ENCODE measurements at places on chromosomes 5 and 9.

- DNase-seq = no peak
Observed at GRCh38 chr9:12874395-12874794, 99.6 kb downstream of the LURAP1L start.

- peak; percentile 76 for DNase-seq
Observed at GRCh38 chr9:89483592-89484474, 14.1 kb downstream of the SEMA4D start.

GRCh38 chr5:154801083-154801482, 45.9 kb downstream of the LARP1 start:
- DNase-seq = no peak

GRCh38 chr9:76652894-76653293, 111.3 kb upstream of the PCA3 start:
- DNase-seq = no peak

- DNase-seq = no peak
Observed at GRCh38 chr5:76831110-76831452, 12.3 kb downstream of the F2RL1 start.

DNA sequence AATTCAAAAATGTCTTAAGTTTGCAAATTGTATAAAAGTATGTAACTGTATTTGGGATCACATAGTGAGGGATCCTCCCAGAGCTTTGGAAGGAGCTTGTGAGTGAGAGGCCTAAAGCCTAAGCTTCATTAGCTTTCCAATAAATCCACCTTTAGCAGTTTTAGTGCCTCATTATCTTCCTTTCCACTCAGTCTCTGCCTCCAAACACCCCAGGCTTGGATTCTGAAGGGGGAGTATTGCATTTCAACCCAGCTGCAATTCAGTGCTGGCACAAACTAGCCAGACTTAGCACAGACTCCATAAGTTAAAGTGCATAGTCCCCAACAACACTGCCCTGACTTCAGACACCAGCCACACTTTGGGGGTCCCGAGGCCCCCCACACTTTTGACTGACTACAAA, 113.5 kb downstream of the SMARCA2 start:
- no peak for DNase-seq

DNA sequence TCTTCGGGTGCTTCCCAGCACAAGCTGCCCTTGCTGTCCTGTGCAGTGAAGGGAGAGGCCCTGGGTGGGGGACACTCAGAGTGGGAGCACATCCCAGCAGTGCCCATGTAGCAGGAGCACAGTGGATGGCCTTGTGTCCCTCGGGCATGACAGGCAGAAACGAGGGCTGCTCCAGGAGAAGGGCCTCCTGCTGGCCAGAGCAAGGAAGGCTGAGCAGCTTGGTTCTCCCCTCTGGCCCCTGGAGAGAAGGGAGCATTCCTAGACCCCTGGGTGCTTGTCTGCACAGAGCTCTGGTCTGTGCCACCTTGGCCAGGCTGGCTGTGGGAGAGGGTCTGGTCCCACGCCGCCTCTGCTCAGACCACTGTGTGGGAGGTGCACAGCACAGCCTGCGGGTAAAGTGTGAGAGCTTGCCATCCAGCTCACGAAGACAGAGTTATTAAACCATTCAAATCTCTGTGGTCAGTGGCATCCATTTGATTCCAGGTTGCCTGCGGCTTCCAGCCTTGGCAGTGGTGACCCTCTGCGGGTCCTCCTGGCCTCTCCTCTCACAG, 18.3 kb downstream of the FBXW5 start:
- DNase-seq = no peak

DNA sequence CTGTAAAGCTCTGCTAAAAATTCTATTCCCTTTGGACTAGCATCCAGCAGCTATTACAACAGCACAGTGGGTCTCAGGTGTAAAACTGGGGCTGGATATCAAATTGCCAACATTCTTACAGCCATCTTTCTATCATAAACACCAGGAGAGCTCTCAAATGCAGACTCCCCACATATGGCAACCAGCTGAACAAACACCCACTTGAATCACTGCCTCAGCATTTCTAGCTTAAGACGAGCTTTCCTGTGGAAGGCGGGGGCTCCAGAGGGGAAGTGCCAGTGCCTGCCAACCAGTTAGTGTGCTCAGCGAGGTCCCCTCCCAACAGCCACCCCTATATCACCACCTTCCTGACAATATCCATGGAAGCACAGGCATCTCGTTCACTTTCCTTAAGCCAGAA, 62.2 kb downstream of the IPPK start:
- no peak for DNase-seq

GRCh38 chr5:136529081-136529480, 163.7 kb upstream of the TRPC7 start:
- no peak for DNase-seq

- DNase-seq = peak; percentile 29
Observed at GRCh38 chr5:151148583-151148982, 9.0 kb downstream of the ANXA6 start.

- no peak for DNase-seq
Observed at GRCh38 chr5:127014573-127014972, 15.8 kb downstream of the MARCHF3 start.

- DNase-seq = no peak
Observed at GRCh38 chr5:38752012-38752536, 93.7 kb upstream of the OSMR start.

GRCh38 chr9:20286969-20287368, 335.3 kb downstream of the MLLT3 start:
- DNase-seq = no peak

GRCh38 chr5:67377631-67378030, 181.0 kb upstream of the CD180 start:
- DNase-seq = no peak

DNA sequence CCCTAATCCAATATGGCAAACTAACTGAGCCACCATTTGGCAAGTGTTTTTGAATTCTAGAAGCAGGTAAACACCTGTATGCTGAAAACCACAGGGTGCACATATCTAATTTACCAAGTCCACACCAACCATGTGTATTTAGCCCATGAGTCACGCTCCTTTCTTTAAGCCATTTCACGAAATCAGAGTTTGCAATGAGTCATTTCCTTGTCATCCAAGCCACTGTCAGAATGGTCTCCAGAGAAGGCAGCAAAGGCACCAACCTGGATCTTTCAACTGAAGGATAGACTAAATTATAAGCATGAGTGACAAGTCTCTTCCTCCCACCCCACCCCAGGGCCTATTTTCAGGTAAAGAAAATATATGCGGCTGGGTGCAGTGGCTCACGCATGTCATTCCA, 110.0 kb downstream of the PAX5 start:
- DNase-seq = no peak

GRCh38 chr9:38670542-38671371, 49.2 kb downstream of the FAM240B start:
- DNase-seq = no peak

- DNase-seq = no peak
Observed at GRCh38 chr9:20692554-20692953, 8.5 kb downstream of the FOCAD start.

DNA sequence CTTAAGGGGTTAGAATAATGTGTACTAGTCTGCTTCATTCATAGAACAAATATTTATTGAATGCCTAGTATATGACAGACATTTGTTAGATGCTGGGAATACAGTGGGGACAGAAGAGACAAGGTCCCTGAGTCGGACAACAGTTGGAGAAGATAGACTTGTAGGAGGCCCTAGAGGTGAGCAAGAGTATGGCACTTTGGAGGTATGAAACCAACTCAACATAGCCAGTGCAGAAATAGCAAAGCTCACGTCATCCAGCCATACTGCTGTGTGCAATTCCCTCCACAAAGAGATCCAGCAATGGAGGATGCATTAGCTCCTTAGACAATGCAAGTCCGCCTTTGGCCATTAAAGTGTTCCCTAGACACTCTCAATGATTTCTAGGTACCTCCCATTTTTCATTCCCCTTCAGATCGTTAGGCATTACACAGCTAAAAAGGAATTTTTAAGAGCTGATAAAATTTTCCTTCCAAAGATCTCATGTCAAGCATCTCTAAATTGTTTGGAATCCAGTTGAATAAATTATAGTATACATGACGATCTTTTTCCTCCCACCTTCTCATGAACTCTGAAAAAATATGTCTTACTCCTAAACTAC, 1949.6 kb upstream of the WWC1 start:
- no peak for DNase-seq

GRCh38 chr5:27969157-27969556, 930.8 kb upstream of the CDH9 start:
- DNase-seq = no peak

DNA sequence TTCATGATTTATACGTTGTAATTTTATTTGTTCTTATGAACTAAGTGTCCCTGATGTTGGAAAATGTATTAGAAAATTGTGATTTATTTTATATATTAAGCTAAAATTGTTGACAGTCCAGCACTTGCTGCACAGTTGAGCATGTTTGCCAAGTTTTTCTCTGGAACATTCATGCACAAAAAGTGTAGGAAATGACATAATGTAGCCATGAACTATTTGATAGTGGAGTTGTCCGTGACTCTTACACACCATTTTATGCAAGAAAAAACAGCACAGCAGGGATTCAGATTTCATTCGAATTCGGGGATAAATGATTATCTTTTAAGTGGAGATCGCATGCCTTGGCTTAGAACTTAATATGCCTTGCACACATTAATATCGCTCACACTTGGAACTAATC, 708.6 kb upstream of the WWC1 start:
- no peak for DNase-seq

DNA sequence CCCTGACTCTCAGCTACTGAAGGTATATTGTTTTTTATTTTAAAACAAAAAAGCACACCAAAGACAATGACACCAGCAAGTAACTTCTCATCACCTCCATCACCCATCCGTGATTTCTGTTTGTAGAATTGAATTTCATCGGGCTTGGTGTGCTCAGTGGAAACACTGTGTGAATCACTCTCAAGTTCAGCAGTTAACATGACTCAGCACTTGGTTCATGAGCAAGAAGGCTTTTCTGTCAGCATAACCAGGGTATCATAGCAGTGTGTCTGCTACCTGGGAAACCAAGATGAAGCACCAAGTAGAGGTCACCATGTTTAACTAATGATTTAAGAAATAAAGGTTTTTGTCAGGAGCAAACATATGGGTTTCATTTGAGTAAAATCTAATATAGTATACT, 123.7 kb downstream of the INSYN2B start:
- no peak for DNase-seq

GRCh38 chr9:120996409-120996808, 53.7 kb downstream of the C5 start:
- DNase-seq = no peak

- DNase-seq = no peak
Observed at GRCh38 chr9:113998525-113999255, 79.4 kb downstream of the AMBP start.

DNA sequence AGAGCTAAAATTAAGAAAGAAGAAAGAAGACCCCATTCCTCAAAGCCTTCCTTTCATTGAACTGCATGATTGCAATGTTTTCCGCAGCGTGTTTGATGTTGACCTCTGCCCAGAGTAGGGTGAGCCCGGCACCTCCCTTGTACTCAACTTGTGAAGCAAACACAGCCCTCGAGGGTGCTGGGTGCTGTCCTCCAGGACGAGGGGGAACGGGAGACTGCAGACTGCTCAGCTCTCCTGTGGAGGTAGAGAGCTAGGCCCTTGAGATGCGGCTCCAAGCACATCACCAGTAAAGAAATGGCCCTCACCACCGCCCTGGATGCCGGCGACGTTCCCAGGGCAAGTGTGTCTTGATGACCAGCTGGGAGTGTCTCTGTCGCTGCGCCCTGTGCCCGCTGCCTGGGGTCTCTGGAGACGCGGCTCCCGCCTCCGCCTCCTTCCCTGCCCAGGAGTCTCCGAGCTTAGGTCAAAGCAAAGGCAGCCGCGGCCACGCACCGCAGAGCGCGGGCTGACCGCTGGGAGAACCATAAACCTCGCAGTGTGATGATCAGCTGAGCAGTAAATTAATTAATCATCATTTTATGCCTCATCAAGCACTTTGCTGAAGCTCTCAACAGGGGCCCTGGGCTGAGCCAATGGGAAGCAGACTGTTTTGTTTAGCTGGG, 108.7 kb downstream of the IRX2 start:
- DNase-seq = no peak

DNA sequence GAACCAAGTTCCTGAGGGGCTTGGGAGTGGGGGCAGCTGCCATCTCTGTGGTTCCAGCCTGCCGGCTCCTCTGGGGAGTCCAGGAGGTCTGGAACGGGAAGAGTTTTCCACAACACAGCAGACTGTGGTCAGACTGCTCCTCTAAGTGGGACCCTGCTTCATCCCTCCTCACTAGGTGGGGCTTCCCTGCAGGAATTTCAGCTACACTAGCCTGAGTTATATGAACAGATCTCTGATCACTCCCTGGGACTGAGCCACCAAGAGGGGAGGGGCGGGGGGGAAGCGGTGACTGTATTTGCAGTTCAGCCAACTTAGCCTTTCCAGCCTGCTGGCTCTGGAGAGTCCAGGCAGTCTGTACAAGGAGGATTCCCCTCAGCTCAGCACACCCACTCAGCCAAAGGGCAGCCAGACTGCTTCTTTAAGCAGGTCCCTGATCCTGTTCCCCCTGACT, 19.4 kb downstream of the DTWD2 start:
- DNase-seq = no peak

DNA sequence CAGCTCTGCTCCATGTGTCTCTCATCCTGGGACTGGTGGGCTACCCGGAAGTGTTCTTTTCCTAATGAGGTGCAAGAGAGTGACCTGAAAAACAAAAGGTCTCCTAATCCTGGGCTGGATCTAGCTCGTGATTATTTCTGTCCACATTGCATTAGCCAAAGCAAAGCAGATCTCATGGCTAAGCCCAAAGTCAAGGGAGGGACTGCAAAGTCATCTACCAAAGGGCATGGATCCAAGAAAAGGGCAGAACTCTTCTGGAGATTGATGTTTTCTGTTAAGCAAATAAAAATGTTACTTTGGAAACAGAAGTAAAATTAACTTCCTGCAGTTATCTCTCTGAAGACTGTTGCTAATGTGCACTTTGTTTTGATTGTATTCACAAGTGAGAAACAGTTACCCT, 225.2 kb downstream of the CFAP90 start:
- no peak for DNase-seq

GRCh38 chr9:113807173-113808061, 68.7 kb upstream of the ZNF618 start:
- DNase-seq = peak; percentile 38

- no peak for DNase-seq
Observed at GRCh38 chr5:1765141-1765879, 34.3 kb downstream of the MRPL36 start.

DNA sequence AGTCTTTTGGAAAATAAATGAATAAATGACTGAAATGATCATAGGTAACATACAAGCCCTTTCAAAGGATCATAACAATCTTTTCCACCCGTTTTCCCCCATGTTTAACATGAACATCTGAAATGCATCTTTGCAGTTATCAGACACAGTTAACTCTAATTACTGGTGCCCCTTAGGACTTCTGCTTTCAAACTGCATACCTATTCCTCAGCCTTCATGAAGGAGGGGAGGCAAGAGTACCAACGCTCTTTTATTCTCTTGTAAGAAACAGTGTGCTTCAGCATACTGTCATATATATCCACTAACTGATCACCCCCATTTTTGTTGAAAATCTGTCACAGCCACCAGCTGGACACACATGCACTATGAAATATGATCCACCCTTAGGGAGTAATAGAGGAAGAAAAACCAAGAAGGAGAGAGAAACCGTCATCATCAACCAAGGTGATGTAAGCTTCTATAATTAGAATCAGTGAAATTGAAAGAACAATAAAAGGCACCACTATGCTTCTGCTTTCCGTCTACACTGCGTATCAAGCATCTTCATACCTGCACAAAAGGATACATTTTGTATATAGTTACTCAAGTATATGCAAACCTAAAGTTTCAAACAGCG, 98.7 kb downstream of the RAPGEF6 start:
- peak; percentile 51 for DNase-seq

GRCh38 chr5:122454541-122454940, 142.5 kb downstream of the SNCAIP start:
- no peak for DNase-seq

- DNase-seq = no peak
Observed at GRCh38 chr5:140040358-140040757, 2.7 kb downstream of the NRG2 start.
